ENCODE measurements at places on chromosomes 3 and 15. TPM values are rescaled to one million over a fixed set of nuclear protein-coding genes. Genes with fewer than 3 reads are reported as not detected.

DNA sequence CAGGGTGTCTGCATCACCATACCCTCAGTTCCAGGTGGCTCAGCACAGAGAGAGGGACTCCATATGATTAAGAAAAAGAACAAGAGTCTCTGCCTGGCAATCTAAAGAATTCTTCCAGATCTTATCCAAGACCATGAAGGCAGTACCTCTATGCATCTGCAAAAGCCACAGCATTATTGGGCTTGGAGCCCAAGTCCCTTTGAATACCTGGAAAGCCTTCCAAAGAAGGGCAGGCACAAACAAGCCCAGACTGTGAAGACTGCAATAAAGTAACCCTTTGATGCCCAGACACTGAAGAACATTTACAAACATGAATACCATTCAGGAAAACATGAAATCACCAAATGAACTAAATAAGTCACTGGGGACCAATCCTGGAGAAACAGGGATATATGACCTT lies 60.9 kb upstream of the DIPK2A start:
- no peak for DNase-seq

DNA sequence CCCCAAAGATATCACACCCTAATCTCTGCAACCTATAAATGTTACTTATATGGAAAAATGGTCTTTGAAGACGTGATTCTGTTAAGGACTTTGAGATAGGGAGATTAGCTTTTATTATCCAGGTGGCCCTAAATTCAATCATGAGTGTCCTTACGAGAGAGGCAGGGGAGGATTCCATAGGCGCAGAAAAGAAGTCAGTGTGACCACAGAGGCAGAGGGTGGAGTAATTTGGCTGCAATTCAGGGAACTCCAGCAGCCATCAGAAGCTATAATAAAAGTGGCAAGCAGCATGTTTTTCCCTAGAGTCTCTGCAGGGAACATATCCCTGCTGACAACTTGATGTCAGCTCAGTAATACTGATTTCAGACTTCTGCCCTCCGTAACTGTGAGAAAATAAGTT lies 315.2 kb upstream of the ROBO2 start:
- no peak for DNase-seq

The TUSC7 gene
- polyA plus RNA-seq = not detected

GRCh38 chr3:186073641-186074040 lies 35.2 kb downstream of the ETV5 start:
- no peak for DNase-seq

The PLA2G4D gene
- polyA plus RNA-seq = 0.03 TPM

The XCR1 gene
- polyA plus RNA-seq = 0.77 TPM

The DAPK2 gene
- polyA plus RNA-seq = 1.3 TPM

DNA sequence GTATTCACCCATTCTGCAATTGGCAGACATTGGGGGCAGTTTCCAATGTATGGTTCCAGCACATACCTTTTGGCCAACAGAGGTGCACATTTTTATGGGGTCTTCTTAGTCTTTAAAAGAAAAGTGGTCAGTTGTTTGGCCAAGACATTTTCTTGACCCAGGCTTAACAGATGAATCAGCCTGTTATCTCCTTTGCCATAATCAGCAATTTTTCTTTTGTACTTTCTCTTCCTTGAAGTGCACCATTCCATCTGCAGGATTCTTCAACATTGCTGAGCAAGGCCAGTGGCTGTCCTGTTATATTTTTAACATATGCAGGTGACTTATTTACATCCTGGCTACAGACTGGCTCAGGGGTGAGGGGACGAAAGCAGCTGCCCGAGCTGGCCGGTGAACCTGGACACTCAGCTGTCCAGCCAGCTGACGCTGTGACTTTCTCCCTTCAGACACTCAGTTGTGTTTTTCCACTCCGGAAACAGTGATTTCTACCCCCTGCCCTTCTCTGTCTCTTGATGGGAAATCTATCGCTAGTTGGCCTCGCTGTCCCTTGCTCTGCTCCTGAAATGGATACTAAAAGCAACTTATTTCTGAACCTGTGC lies 96.5 kb upstream of the TNFAIP8L3 start:
- DNase-seq = no peak

DNA sequence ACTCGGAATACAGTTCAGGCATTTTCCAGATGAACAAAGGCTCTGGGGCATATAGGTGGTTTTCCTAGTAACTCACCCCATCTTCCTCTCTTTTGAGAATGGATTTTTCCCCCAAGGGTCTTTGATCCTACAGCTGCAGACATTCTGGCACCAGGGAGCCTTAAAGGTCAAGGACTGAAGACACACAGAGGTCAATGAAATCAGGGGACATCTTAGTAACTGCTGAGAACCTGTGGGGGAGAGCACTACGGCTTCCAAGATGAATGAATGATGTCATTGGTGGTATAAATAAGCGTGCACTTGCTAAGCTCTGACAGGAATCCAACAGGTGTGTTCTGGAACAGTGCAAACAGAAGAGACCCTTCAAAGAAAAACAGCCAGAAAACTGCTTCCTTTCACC lies 36.3 kb downstream of the TMEM212 start:
- DNase-seq = no peak
